Spinal cord (tissue), 10 donors: ENCODE measurements at places on chromosomes 2 and 18. TPM values are rescaled to one million over a fixed set of nuclear protein-coding genes. Genes with fewer than 3 reads are reported as not detected.

The ATL2 gene
- total RNA-seq, result 118 TPM

The TMEM163 gene
- total RNA-seq, result 35.7 TPM

The LINC00305 gene
- total RNA-seq, result 2.9 TPM

The DPYSL5 gene
- 56.5 TPM for total RNA-seq

DNA sequence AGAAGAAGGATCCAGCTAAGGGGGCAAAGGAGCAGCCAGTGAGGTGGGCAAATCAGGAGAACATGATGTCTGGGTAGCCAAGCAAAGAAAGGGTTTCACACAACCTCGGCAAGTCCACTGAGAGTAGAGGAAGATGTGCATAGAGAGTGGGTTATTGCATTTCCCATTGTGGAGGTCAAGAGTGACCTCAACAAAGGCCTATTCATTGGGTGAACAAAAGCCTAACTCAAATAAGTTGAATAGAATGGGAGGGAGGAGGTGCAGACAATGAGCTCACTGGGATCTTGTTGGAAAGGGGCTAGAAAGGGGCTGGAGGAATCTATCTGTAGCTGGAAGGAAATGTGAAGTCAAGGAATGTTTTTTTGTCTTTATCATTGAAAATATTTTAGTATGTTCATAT is 14.0 kb upstream of the PDCL3 start:
- DNase-seq, result no peak

GRCh38 chr2:46829231-46829995 is 86.2 kb downstream of the MCFD2 start:
- DNase-seq, result no peak

- no peak for DNase-seq
These were observed 1279.4 kb downstream of the LRP1B start for GRCh38 chr2:140851258-140851981.

GRCh38 chr2:124810132-124810531 is 785.0 kb downstream of the CNTNAP5 start:
- no peak for DNase-seq

GRCh38 chr2:98768384-98769113 is 37.6 kb upstream of the MGAT4A start:
- no peak for DNase-seq

- no peak for DNase-seq
These were observed 64.1 kb downstream of the NPPC start for GRCh38 chr2:231862071-231862470.

DNA sequence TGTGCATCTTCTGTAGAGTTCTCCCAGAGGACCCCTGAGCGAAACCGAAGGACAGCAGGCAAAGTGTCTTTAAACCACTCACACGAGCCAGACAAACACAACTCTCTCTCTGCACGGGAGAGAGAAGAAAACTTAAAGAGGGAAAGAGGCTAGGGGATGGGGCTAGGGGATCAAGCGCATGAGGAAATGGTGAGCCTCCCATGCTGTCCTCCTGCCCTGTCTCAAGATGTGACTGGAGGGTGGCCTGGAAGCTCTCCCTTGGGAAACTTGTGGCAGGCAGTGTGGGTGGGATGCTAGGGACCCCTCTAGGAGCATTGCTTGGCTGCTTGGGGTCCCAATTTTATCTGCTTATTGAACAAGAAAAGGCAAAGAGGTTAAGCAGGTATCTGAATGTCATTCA is 44.5 kb downstream of the CYP26B1 start:
- DNase-seq, result no peak

GRCh38 chr2:211955648-211956047 is 583.0 kb downstream of the ERBB4 start:
- no peak for DNase-seq

GRCh38 chr2:236777408-236777807 is 207.8 kb downstream of the ACKR3 start:
- DNase-seq, result no peak

DNA sequence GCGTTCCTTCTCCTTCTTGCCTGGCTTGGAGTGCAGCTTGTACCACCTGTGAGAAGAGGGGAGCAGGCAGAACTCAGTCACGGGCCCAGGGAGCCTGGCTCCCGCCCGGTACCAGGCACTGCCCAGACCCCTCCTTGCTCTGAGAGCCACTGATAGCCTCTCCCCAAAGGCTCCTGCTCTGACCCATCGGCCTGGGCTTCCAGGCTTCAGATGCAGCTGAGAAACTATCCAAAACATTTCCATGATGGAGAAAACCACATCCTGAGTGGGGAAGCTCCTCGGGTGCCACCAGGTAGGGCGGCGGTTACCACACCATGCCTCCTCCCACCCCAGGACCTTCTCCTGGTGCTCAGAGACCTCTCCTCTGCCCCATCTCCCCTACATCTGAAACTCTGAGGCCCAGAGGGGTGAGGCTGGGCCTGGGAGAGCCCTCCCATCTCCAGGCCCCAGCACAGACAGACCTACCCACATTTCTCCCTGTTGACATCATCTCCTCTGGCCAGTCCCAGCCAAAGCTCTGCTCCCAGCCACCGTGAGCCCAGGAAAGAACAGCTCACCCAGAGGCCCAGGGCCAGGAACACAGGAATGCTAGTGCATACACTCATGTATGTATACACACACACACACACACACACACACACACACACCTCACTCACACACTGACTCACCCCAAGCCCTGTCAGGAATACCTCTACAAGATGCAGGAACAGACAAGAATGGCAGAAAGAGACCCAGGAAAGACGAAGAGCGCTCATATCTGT is 17.9 kb upstream of the SFXN5 start:
- DNase-seq, result no peak
